Activated CD4-positive, alpha-beta T cell treated with anti-CD3 and anti-CD28 coated beads, Interleukin-2, amount 50 U/mL, for 4 hours (primary cell): ENCODE measurements at places on chromosomes 7 and 10.

DNA sequence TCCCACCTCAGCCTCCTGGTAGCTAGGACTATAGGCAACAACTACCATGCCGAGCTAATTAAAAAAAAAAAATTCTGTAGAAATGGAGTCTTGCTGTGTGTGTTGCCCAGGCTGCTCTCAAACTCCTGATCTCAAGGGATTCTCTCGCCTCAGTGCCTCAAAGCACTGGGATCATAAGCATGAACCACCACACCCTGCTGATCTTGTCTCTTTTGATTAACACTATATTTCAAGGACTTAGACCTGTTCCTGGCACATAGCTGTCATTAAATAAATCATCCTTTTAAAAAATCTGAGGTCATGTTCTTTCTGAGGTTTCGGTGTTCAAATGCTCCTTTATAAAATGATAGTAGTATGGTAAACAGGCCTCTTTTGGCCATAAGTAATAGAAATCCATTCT is 4.8 kb downstream of the PALS2 start:
- DNase-seq, result no peak

DNA sequence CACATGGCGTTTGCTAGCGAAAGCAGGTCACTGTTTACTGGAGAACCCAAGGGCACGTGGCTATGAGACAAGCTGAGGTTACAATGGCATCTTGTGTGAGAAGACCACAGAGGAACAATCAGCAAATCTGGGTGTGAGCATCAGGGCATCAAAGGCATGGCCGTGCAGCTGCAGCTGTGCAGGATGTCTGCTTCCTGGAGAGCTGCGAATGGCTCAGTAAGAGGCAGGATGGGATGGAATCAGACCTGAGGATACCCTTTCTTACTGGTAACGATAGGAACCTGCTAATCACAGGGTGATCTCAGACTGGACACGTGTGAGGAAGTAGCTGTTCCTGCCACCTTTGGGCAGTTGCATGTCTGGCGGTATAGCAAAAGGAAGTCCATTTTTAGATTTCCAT is 119.5 kb downstream of the RNF216 start:
- DNase-seq, result no peak

DNA sequence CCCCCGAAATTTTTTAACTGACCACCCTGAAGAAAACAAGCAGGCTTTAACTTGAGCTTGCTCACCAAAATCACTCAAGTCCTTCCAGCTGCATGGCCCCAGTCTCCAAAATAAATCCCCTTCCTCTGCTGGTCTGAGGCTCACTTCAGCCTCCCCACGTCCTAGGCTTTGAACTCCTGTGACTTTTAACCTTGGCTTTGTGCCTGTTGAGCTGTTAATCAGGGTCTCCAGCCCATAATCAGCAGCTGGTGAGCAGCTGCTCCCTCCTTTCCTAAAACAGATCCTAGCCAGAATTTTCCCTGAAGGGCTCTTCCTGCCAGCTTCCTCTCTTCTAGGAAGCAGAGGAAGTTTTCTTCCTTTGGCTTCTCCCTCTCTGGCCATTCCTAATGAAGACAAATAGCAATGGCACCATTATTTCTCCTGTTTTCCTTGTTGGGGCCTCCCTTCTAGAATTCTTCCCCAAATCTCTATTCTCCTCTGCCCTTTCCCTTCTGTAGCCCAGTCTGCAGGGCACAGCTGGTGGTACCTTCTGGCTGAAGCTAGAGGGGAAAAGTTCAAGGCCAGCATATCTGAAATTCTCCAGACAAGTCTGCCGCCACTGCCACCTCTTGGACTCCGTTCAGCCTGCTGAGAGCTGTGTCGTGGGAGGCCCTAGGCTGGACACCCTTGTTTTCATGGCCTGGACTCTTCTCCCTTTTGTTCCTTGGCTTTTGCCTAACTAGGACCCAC is 152.1 kb downstream of the NOC3L start:
- no peak for DNase-seq

DNA sequence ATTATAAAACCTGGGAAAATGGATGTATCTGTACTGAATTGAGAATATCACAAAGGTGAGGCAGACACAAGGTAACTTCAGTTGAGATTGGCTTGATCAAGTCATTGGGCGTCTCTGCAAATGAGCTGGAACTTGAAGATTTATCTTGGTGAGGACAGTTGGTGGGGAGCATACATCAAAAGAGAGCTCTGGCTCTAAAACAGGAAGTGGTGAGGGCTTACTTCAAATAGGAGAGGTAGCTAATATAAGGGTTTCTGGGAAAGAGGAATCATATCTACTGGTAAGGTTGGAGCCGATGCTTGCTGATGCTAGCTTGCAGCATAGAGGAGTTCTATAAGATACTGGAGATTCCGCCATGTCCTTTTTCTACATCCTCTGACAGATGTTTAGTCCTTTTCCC is 39.9 kb upstream of the FGL2 start:
- no peak for DNase-seq

GRCh38 chr10:33664070-33664469 is 329.6 kb upstream of the NRP1 start:
- DNase-seq, result no peak

- peak; percentile 76 for DNase-seq
These were observed at the start of gene SRRM3 for GRCh38 chr7:76201732-76202665. TSS of gene SRRM3 (plus strand) at chr7:76201896. CDS start at chr7:76235067, 33,171 bp downstream.

DNA sequence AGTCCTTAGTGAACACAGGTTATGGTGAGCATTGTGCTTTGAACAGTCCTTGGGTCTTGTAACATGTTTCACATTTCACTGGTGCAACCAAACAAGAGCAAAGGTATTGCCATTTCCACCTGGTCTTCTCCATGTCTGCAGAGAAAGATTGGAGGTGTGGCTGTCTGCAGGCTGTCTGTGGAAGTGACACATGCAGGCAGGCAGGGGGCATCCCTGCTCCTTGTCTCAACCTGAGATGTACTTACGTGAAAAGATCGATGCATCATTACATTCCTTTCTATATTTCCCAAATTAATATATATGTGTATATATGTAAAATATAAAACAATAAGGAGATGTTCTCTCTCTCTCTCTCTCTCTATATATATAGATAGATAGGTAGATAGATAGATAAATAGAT is 54.3 kb downstream of the LRRC18 start:
- no peak for DNase-seq

DNA sequence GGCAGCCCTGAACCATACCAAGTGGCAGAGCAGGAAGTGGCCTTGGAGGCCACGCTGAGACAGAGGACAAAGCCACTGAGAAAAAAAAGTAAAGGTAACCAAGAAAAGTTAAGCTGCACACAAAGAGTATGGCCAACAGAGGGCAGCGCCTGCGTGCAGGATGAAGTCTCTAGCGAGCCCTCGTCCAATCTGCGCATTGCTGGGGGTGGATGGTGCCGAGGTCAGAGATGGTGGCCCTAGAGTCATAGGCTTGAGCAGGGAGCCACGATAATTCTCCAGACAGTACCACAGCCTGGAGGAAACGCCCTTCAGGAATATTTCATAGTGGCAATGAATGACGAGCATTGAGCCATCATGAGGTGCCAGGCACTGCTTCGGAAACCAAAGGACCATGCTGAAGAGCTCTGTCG is 9.7 kb downstream of the ATP6V0E2 start:
- DNase-seq, result peak; percentile 29

DNA sequence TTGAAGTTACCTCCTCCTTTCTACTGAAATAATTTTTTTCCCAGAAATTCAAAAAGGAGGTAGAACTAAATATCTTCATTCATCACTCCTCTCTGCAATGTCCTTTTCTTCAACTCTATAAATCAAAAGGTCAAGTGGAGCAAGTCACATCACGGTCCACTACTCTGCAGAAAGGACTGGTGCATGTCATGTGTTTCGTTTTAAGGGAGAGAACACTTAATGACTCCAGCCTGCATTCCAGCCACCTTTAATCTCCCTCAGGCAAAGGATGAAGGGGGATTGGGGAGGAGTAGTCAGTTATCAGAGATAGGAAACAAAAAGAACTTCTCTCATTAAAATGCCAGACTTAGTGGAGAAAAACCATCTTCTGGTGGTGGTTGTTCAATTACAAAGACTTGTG is 78.9 kb downstream of the ANK3 start:
- DNase-seq, result no peak

GRCh38 chr10:24650669-24651391 is 72.9 kb downstream of the ARHGAP21 start:
- DNase-seq, result no peak

GRCh38 chr7:158369290-158369689 is 218.3 kb downstream of the PTPRN2 start:
- DNase-seq, result no peak

- DNase-seq, result no peak
These were observed 4.3 kb downstream of the TLX1 start for GRCh38 chr10:101135141-101136006.

DNA sequence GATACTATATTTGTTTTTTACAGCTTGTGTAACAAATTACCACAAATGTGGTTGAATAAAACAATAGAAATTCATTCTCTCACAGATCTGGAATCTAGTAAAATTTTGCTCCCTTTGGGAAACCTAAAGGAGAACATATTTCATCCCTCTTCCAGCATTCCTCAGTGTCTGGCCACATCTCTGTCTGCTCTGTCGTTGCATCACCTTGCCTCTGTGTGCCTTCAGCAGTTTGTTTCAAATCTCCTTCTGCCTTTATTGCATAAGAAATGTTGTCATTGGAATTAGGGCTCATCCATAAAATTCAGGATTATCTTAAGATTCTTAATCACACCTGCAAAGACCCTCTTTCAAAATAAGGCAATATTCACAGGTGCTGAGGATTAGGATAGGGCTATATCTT is 14.5 kb downstream of the OR2A14 start:
- no peak for DNase-seq

DNA sequence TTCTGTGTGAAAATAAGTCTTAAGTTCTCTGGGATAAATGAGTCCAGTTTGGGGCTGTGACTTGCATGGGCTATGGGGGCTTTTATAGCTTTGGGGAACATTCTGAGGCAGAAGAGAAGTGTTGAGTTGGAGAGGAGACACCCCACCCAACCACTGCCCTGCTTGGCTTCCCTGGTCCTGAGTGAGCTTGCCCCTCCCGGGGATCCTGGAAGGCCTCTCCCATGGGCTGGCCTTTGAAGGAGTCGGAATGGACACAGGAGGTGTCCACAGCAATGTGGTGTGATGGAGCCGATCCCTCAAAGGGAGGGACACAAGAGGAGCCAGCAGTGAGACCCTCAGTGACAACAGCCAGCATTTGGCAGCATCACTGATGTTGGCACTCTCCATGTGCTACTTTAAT is 89.8 kb downstream of the GLRX3 start:
- no peak for DNase-seq

DNA sequence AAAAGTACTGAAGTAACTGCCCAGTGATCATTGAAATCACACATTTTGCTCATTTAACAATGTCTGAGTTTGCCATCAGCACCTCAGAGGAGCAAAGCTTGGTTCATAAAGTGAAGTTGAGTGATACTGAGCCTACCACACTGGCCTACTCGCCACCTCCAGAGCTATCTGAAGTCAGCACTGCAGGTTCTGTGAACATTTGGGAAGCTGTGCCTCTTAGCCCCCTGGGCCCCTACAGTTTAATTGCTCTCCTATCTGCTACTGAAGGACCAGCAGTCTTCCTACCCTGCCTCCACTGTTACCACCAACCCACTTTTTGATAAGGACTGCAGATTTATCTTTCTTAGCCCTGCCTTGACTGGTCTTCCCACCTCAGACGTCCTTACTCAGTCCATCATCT is 2.0 kb upstream of the SEMA4G start:
- no peak for DNase-seq

- no peak for DNase-seq
These were observed 129.3 kb downstream of the GLI3 start for GRCh38 chr7:42107484-42108240.

- DNase-seq, result no peak
These were observed 98.9 kb upstream of the ARHGAP21 start for GRCh38 chr10:24822590-24822989.

GRCh38 chr7:33888166-33888565 is 17.2 kb upstream of the BMPER start:
- DNase-seq, result no peak

- DNase-seq, result no peak
These were observed 122.3 kb upstream of the MDFIC start for GRCh38 chr7:114799628-114800028.

- DNase-seq, result no peak
These were observed 27.6 kb upstream of the PLPP4 start for GRCh38 chr10:120429395-120429794.

DNA sequence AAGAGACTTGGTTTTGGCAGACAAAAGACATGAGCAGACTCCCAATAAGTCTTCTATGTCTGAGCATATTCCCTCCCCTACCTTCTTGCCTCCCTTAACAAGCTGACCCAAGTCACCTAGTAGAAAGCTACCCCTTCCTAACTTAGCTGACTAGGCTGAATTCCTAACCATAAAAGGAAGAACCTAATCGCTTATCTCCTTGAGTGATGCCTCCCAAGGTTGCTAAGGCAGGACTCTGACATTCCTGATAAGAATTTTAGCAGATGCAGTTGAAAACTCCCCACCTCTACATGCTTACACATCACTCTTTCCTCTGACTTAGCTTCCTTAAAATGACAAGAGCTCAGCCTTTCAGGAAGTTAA is 704.7 kb upstream of the MBL2 start:
- DNase-seq, result no peak
